Kasumi-1 (cell line): ENCODE measurements at places on chromosomes 11 and 22.

DNA sequence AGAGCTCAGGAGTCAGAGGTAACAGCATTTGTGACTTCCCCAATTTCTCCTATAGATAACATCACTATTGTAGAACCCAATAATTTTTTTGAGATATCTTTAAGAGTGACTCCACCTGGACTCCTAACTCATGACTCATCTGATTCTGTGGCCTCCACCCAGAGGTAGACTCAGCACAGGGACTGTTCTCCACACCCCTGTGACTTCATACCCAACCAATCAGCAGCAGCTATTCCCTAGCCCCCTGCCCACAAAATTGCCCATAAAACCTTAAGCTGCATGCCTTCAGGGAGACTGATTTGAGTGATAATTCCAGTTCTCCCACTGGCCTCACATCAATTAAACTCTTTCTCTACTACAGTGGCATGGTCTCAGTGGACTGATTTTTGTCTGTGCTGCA lies 475.4 kb upstream of the FAT3 start:
- no peak for DNase-seq

DNA sequence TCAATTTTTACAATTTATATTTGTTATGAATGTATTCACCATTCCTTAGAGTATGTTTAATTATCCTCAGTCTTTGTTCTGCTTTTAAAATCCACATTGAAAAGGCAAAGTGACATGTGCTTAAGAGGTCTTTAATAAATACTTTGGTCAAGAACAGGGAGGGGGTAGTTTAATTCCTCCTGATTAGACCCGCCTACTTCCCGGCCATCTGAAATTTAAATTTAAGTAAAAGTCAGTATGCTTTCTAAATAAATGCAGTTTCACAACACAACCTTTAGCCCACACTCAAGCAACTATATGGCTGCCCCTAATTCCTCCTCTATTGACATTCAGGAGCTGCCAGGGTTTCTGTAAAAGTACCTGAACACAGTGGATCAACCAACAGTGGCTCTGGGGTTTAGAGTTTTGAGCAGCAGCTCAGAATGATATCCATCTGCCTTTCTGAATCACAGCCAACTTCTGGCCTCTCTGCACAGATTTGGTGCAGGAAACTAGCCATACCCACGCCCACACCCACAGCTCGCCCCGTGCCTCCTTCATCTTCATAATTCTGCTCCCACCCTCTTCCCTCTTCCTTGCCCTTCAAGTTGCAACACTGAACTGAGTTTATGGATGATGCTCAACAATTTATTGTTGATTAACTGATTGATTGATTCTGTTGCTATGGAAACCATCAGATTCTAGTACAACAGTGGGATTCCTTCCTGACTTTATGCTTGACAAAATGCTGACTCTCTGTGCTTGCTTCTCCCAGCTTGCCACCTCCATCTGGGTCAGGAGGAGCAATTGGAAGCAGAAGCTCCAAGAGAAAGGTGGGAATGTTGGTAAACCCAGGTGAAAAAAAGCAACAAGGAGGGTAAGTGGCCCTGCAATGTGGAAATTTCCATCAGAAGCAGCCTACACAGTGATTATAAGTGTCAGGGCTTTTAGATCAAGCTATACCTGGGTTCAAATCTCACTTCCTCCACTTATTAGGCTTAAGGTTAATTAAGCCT lies 70.8 kb downstream of the PANX1 start:
- DNase-seq = no peak

DNA sequence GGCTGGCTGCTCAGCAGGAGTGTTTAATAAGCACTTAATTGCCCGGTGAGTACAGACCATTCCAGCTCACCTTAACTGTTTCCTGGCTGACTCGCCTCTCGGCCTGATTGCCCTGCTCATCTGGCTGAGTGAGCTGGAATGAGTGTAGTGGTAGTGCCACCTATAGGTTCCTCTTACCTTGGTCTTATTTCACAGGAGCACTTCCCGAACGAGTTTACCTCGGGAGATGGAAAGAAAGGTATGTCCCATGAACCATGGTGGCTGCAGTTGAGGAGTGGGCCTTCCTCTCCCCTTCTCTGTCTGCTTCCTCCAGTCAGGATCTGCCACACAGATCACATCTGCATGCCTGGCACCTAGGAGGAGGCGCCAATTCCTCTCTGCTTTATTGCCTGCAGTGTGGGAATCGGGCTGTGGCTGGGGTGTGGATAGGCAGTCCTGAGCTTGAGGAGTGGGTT lies 26.7 kb downstream of the UPB1 start:
- peak; percentile 47 for DNase-seq

DNA sequence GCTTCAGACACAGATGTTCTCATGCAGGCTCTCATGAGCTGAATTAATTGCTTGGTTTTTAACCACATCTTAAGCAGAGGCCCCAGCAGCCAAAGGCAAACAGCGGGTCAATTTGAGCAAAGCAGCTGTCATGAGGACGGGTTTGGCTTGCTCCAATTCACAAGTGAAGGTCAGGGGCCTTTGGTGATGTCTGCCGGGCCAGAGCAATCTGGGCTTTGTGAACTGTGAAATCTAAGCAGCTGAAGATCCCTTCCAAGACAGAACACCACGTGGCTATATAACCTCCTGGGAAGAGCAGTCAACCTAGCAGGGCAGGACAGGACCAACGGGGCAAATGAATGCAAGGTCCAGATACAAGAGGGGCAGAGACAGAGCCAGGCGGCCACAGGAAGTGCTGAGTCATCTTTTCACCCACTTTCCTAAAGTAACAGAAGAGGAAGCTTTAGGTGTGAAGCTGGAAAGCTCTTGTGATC lies 187.3 kb upstream of the B3GAT1 start:
- DNase-seq = no peak

- peak; percentile 64 for DNase-seq
These were observed 9.4 kb upstream of the SF1 start for GRCh38 chr11:64787526-64788320.
